ENCODE measurements at places on chromosomes 2 and 18. TPM values are rescaled to one million over a fixed set of nuclear protein-coding genes. Genes with fewer than 3 reads are reported as not detected.

Gene SFTPB
- polyA plus RNA-seq: 0.06 TPM

Gene TTR
- not detected for polyA plus RNA-seq

Gene CCDC148
- polyA plus RNA-seq: not detected

- no peak overlapping the region for H3K4me3 ChIP-seq
- no peaks in the 10 kb centered on the region for H3K4me1 ChIP-seq
- DNase-seq: no peak
- no peak overlapping the region for H3K27ac ChIP-seq
- no peaks in the 10 kb centered on the region for H3K36me3 ChIP-seq
- H3K27me3 ChIP-seq: no peaks in the 10 kb centered on the region
These were observed 68.2 kb downstream of the ZSWIM2 start for GRCh38 chr2:186780701-186781316.

DNA sequence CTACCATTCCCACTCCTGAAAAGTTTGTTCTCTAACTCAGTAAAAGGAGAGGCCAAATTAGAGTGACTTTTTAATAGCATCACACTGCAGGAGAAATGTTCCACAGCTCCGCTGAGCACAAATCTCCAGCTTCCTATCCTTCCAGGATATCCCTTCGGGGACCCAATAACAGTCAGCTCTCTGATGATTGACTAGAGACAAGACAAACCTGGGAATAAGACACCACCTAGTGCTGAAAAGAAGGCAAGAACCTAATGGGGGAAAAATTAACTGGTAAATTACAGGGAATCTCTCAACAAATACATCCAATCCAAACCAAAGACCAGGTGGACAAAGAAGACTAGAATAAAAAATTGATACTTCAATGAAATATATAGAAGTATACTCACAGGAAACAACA, 977.1 kb upstream of the SOX11 start:
- no peak overlapping the region for H3K4me3 ChIP-seq
- no peaks in the 10 kb centered on the region for H3K27me3 ChIP-seq
- no peaks in the 10 kb centered on the region for H3K4me1 ChIP-seq
